Ecto neural progenitor cell (in vitro differentiated cells): ENCODE measurements at places on chromosomes 7 and 10.

- DNase-seq, result no peak
Observed at GRCh38 chr7:95925971-95926370, 153.6 kb downstream of the DYNC1I1 start.

- no peak for DNase-seq
Observed at GRCh38 chr7:249989-250388, 40.0 kb upstream of the FOXL3 start.

DNA sequence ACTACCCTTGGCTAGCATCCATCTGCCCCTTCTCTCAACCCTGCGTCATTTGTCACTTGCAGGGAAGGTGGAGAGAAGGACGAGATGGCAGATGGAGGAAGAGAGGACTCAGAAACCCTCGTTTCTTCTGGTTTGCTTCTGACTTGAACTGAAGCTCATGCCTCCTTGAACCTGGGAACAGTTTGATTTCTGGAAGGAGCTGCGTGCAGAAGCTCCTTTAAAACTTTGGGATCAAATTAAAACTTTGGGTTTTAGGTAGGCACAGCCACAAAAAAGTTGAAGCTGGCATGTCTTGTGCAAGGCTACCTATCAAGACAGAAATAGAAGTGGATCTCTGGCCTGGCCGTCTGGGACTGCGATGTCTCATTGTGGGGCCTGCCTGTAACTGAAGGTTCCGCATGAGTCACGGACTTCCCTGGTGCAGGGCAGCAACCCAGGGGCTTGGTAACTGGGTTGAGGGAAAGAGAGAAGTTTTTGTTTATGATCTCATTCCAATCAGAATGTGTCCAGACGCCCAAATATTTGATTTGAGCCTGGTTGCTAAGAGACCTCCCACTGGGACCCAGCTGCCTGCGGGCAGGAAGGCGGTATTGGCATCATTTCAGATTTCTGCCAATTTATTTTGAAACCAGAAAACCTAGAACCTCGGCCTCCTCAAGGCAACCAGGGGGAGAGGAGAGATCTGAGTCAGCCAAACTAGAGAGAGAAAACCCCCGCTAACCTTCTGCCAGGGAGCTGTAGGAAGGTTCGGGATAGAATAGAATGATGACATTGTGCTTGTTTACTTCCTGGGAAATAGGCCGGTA lies 15.8 kb upstream of the CAMK1D start:
- no peak for DNase-seq

DNA sequence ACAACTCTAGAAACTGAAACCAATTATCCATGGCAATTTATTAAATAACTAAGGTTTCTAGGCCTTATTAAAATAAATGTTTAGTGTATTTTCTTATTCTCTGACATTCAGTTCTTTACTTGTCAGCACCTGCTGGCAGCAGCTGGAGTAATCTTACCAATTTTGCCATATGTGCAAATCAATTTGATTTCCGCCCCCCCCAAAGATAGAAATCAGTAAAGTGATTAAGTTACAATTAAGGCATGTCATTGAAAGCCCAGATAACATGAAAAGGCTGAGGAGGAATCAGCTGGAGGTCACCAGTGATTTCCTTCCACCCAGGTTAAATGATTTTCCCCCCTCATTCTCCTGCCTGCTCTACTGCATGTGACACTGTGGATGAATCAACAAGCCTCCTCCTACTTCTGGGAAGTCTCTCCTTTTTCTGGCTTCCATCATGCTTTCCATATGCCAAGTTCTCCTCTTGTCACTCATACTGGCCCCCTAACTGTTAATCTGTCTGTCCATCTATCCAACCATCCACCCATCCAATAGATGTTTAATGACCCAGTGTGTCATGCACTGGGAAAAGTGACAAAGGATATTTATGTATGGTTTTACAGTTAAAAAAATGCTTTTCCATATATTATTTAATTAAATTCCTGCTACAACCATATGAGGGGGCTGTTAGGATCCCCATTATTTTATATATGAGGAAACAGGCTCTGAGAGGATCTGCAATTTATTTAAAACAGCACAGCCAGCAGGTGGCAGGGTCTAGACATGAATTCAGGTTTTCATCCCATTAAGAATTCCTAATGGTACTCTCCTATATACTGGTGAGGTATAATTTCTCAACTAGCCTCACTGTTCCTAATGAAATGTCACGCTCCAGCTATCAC lies 116.5 kb downstream of the ATXN7L1 start:
- DNase-seq, result no peak

DNA sequence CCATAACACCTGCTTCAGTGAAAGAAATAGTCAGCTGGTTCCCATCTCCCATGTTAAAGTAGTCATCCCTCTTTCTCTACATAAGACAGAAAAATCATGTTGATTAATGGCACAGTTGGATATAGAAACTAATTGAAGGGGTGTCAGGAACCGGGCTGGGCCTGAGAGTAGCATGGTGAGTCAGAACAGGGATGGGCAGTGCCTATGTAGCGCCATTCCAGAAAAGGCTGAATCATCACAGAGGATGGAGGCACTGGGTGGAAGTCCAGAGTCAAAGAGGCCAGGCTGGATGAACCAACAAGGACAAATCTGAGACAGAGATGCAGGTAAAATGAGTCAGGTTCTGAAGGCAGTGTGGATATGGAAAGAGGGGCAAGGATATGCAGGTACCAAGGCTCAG lies 201.2 kb downstream of the LHFPL3 start:
- no peak for DNase-seq
